ENCODE measurements at places on chromosomes 11 and 22.

DNA sequence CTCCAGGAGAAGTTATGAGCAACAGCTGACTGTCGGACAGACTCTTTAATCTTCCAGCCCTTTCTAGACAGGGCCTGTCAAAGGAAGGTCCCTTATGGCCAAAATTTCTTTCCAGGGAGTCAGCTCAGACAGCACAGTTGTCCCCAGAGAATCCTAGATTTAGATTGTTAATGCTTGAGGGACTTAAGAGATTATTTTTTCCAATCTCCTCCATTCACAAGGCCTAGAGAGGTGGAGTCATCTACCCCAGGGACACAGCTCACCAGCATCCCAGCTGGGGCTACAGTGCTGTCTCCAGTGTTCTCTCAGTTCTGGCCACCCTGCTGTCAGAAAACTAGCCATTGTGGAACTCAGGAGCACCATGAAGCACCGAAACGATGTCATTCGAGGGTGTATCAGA lies 7.8 kb downstream of the DSCAML1 start:
- DNase-seq: no peak

DNA sequence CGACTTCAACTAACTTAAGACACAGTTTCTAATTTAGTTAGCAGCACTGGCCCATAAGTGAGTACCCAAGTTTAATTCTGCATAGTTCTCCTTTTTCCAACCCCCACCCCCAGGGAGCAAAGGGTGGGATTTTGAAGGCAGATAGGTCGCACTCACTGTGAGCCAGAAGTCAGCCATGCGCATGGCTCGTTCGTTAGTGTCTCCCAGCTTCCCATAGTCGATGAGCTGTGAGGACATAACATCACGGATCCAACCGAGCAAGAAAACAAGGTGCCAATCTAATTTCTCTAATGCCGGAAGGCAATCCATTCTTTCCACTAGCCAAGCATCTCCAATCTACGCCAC lies 577 bp downstream of the MRPL17 start:
- DNase-seq: no peak

- DNase-seq: no peak
Observed at GRCh38 chr11:109697140-109697843, 275.3 kb downstream of the C11orf87 start.

GRCh38 chr22:36659762-36660509 lies 43.6 kb downstream of the CACNG2 start:
- peak; percentile 84 for DNase-seq

GRCh38 chr11:65402790-65403189 lies 16.4 kb downstream of the FRMD8 start:
- no peak for DNase-seq

DNA sequence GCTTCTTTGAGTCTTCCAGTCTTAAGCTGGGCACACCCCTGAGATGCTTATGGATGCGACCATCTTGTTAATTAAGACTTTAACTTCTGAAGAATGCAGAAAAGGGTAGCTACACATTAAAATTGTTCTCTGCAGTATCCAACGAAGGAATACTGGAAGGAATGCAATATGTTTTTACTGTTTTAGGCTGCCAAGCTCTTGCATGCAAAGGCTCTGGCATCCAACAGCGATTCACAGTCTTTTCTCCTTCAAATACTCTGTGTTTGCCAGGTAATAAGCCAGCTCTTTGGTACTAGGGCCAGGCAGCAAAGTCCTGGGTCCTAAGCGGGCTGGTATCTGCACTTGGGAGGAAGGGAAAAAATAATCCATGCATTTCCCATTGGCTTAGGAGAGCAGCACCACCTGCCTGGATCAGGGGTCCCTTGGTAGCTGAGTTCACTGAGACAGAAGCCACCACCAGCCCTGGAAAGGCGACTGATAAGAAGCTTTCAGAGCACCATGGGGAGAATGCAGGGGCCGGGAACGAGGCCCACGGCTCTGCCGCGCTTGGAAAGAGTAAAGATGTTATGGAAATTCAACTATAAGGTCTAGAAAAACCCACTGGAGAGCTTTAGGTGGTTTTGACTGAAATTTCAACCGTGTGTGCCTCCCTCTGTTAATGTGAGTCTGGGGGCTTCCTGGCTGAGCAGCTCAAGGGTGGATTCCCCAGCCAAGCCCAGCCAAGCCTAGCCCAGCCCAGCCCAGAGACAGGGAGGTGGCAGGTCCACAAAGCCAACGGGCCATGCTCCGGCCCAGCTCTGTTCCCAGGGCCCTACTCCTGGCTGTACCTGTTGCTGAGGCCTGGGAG lies 67.0 kb upstream of the CCND1 start:
- no peak for DNase-seq

- no peak for DNase-seq
Observed at GRCh38 chr11:30411383-30411782, 88.5 kb downstream of the ARL14EP start.

GRCh38 chr22:46589871-46590271 lies 30.3 kb upstream of the GRAMD4 start:
- no peak for DNase-seq

- DNase-seq: no peak
Observed at GRCh38 chr11:132858223-132858622, 674.1 kb downstream of the OPCML start.
